B cell (primary cell): ENCODE measurements at places on chromosomes 2 and 18. TPM values are rescaled to one million over a fixed set of nuclear protein-coding genes. Genes with fewer than 3 reads are reported as not detected.
A peak's percentile ranks its signal among the peaks of the same experiment; 100 is the strongest.

Gene GDF7
- total RNA-seq, result 14.8 and 15.3 TPM in 2 replicates

Gene PLCD4
- total RNA-seq, result 0.62 TPM in 1 of 2 replicates, not detected in the other

Gene GREB1
- total RNA-seq, result 0.34 and 0.39 TPM in 2 replicates

Gene MYCN
- not detected in 2 replicates for total RNA-seq

Gene KCNG3
- not detected in 2 replicates for total RNA-seq

Gene CIDEA
- not detected in 2 replicates for total RNA-seq

Gene VWA3B
- total RNA-seq, result not detected in 2 replicates

DNA sequence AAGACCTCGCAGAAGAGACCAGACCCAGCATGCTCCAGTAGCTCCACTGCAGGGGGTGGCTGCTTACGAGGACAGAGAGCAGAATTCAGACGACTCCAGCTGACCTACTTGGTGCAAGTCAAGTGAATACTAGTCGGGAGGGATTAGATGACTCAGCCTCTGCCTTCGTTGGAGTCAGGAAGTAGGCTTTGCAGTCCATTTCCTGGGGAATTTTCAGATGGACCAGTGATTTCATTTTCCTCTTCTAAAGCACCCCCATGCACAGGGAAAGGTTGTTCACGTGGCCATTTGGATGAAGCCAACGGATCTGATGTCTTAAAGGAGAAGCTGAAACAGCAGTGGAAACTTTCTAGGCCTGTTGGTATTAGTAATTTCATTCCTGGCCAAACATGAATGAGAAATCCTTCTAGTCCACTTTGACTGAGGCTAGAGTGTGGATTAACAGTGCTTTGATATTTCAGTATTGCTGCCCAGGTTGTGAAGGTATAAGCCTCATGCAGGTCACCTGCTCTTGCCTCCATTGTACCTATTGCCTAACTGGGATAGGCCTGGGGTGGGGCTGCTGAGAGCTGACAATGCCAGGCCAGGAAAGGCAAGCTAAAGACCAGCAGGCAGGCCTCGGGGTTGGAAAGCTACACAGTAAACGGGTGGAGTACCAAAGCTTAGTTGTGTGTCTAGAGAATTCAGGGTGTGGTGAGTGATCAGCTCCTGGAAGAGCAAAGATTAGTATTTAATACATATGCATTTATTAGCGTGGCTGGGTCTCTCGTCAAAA, 117.6 kb upstream of the FOSL2 start:
- no peak for DNase-seq

DNA sequence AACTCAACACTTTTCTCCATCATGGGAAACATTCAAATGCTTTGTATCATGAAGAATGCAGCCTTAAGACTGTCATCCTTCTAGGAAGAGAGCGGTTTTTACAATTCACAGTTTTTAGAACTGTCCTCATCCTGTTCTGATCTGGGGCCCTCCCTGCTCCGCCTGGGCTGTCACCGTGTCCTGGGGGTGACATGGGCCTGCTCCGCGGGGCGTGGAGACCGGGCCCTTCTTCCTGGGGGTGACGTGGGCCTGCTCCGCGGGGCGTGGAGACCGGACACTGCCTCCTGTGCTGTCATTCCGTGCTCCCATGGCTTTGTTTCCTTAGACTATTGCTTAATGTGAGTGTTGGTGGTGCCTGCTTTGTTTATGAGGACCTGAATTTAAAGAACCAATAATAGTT, 122.8 kb downstream of the TMEM18 start:
- DNase-seq, result peak; percentile 14

DNA sequence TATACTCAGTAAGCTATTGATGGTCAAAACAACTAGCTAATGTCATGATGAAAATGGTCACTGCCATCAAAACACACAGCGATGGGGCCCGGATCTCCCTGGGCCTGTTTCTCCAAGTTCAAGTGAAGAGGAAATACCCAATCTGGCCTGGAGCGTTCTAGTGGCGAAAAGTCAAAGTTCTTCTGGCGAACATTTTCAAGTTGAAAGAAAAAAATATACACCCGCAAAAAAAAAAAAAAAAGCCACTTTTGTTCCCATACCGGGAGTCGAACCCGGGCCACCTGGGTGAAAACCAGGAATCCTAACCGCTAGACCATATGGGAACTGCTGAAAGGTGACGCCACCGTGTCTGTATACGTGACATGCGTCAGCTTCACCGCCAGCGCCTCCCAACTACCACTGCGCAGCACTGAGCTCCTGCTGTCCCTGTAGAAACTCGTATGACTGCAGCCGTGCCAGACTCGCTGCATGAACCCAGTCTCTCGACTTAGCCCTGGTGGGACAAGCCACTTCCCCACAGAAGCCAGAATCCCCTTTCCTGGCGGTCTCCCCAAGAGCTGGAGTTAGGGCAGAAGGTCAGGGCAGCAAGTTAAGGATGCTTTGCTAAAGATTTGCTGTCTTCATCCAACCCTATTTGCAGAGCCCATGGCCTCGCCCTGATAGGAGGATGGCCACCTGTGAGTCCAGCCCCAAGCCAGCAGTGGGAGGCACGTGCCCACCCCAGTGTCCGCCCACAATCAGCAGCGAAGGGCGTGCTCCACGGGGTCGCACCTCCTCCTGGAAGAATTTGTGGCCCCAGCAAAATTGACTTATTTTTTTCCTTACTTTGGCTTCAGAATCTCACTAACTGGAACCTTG, 5.6 kb upstream of the IMP4 start:
- peak; percentile 58 for DNase-seq

DNA sequence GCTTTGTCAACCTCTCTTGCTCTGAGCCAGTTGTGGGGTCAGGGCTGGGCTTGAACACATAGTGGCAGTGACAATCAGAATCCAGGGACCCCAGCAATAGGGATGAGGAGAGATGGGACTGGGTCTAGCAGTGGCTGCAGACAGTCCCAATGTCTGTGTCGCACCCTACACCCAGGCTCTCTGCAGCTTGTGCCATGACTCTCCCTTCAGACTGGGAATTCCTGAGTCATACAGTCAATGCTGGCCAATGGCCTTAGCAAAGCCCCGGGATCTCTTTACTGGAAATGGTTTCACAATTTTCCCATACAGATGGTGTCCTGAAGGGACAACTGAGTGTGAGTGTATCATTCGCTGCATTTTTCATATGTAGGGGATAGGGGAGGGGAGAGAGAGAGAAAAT, 74.2 kb upstream of the CELF4 start:
- no peak for DNase-seq

DNA sequence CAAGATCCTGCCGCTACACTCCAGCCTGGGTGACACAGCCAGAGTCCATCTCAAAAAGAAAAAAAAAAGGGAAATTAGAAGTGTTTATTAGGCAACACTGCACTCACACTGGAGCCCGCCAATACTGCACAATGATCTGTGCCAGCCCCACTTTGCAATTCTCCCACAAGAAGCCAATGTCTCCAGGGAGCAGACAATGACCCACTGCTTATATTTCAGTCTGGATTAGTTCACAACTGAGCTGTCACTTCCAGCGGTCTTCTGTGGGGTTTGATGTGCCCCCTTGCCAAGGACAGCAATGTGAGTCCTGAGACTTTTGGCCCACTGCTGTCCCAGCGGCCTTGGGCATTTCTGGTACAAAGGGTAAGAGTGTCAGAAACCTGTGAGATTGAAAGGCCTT, 85.6 kb upstream of the PPM1B start:
- no peak for DNase-seq

- no peak for DNase-seq
Observed at GRCh38 chr2:170999654-171000053, 70.6 kb downstream of the GORASP2 start.

GRCh38 chr18:59267503-59268126, 5.6 kb downstream of the RAX start:
- peak; percentile 28 for DNase-seq

DNA sequence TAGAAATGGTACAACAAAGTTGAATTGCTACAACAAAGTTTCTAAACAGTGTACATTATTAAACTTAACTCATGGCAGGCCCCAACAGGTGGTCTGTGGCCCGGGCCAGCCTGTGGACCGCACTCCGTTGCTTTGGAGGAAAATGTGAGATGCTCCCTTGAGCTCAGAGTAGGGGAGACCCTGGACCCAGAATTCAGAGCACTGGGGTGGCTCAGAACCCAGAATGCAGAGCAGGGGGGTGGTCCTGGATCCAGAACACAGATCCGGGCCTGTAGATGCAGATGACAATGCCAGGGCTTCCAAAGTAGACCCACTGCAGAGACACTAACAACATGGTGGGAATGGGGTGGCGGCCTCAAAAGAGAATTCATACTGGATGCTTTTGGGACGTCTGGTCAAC, 311.0 kb downstream of the NDUFA10 start:
- DNase-seq, result no peak

DNA sequence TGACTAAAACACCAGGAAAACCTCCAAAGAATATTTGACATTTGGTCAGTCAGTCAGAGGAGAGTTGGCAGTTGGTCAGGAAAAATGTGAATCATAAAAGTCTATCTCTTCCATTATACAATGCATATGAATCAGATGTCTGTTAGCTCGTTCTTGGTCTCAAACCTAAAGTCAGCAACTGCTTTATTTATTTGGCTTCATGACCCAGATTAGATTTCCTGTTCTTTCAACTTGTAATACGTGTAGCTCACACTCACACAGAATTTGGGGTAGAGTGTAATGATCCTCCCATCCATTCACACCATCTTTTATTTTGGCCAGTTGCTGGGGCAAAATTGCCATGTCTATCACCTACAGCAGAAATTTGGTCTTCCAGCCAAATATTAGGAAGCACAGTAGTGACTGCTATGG, 81.9 kb upstream of the COL5A2 start:
- DNase-seq, result no peak

GRCh38 chr2:169108099-169108884, 38.9 kb downstream of the DHRS9 start:
- DNase-seq, result no peak

- DNase-seq, result no peak
Observed at GRCh38 chr2:195683174-195683573, 26.1 kb downstream of the SLC39A10 start.

DNA sequence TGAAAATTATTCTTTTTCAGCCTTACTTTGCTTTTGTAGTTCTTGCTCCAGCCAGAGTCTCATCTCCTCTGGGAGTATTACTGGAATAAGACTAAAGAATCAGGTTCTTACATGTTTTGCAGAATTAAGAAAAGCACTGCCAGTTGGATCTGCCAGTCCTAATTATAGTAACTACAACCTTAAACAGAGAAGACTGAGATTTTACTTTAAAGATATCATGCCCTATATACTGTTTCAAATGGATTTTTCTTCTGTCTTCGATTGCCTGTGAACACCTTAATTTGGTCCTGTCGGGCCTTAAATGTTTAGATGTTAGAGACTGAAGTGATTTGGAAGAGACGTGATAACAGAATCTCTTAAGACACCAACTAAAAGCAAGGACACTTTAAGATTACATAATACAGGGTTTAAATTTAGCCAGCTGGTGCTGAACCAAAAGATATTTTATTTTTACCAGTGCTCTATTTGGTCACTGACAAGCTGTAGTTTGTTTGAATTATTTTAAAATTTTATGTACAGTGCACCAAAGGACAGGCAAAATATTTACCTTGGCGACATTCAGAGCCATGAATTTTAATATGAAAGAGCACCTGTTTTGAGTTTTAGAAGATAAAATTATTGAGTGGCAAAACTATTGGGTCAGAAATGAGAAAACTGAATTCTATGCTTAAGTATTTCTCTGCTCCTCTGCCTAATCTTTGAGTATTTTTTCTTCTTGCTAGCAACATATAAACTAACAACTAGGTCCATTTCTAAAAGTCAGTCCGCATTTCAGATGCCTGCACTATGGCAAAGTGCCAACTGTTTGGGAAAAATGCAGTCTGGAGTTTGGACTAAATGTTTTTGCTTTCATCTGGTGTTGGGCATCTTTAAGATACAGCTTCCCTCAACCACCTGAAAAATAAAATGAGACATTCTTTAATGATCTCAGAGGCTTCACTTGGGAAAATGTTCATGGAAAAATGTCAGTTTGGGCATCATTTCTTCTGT, 300.0 kb downstream of the XIRP2 start:
- DNase-seq, result no peak

DNA sequence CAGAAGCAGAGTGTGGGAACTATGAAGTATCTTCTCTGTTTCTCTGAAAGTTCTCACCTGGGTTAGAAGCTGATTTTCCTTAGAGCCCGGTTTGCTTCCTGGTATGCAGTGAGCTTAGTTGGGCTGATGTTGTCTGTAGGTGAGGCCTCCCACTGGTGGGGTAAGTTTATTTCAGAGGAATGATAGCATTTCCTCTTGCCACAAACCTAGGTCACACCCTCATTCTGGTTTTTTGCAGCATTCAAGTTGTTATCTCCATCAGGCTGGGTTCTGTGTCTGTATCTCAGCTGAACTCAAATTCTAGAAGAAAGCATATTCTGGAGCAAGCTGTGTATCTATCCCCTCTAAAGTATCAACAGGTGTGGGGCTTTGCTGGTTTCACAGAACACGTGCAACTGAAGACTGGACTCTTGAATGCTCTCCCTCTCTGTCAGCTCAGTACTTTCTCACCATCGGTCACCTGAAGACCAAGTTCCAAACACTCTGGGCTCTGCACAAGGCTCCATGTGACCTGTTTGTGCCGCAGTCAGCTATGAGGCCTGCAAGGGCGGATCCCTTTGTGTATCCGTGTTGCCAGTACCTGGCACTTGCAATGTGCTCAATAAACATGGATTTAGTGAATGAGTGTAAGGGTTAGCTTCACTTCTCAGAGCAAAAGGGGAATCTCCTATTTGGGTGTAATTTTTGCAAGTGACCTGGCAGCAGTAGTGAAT, 49.5 kb upstream of the MBOAT2 start:
- DNase-seq, result no peak

DNA sequence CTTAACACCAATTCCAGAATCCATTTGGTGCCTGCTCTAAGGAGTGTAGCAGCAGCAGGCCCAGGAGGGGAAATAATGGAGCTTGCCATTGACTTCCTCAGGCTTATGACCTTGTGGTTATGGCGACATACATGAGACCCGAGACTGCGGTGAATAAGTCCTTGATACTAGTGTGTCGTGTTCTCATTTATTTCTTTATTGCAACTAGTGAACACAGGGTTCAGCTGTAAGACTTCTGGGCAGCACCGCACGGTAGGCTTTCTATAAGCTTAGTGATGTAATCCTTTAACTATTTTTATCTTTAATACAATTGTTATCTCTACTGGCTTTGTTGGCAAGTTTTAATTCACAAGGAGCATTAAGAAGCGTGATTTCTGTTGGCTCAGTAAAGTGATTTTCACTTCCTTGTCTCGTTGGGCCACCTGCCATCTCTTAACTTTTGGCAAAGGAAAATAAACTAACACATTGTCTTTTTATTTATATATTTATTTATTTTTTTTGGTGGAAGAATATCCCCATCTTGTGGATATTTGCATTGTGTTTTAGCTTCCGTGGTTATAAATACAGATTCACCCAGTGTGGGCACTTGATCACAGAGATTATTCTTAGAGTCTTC, 139.8 kb downstream of the LTBP1 start:
- no peak for DNase-seq

- DNase-seq, result no peak
Observed at GRCh38 chr2:3233877-3234276, 143.7 kb downstream of the EIPR1 start.

GRCh38 chr2:167487728-167488127, 599.4 kb downstream of the XIRP2 start:
- DNase-seq, result no peak

DNA sequence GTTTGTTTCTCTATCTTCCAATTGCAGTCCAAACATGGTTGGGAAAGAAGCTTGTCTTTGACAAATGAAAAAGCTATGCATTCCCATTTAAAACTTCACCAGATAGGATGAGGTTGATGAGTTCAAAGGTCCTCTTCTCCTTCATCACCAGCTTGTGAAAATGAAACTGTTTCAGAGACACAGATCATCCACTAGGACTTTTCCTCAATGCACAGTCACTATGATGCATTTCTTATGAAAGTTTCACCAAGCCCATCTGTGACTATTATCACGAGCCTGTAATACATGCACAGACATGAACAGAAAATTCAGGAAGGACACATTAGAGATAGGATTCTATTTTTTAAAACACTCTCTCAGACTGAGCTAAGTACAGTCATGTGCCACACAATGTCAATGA, 644.4 kb downstream of the PLCL1 start:
- DNase-seq, result no peak
